ENCODE measurements at places on chromosomes 3 and 15.

- DNase-seq, result no peak
Observed at GRCh38 chr15:48541341-48542278, 103.9 kb downstream of the FBN1 start.

GRCh38 chr3:49013738-49014660, 4.4 kb downstream of the DALRD3 start:
- peak; percentile 54 for DNase-seq

- no peak for DNase-seq
Observed at GRCh38 chr15:99744142-99744541, 10.9 kb upstream of the LYSMD4 start.

GRCh38 chr3:188394623-188395022, 240.7 kb downstream of the LPP start:
- no peak for DNase-seq

DNA sequence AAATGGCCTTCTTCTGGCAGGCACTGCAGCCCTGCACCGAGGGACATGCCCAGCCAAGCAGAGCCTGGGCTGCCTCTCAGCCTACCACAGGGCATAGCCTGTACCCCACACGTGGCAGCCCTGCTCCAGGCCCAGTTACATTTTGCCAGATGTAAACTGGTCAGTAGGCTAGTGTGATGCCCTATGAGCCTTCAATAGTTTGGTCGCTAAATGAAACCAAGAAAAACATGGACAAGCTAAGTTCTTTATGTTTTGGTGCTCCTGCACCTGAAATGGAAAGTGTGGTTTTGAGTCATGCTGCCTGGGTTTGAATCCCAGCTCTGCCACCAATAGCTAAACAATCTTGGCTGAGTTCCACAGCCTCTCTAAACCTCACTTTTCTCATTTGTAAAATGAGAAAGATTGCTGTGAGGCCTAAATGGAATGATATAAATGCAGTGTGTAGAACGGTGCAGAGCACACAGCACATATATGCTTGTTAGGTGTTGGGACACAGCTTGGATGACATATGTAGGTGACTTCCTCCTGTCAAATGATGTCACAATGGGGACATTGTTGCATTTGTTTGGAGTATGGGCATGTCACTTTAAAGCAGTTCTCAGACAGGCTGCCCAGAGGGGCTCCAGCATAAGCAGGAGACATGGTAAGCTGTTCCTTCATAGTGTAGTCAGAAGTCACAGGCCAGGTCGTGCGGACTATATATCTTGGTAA, 57.4 kb downstream of the ZBTB38 start:
- no peak for DNase-seq

DNA sequence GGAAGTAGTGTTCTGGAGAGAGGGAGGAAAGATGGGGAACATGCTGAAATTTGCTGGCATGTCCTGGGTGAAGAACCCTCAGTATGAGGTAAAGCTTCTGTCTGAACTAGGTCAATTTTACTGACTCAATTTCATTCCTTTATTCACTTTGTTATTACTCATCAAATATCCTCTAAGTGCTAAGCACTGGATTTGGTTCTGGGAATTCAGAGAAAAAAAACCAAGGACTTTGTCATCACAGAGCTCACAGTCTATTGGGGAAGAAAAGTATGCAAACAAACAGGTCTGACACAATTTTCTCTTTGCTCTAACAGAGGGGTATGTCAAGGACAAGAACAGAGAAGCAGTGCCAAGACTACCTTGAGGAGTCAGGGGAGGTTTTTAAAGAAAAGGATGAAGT, 68.0 kb downstream of the TFG start:
- no peak for DNase-seq

GRCh38 chr15:83694536-83694935, 40.6 kb downstream of the ADAMTSL3 start:
- DNase-seq, result no peak

DNA sequence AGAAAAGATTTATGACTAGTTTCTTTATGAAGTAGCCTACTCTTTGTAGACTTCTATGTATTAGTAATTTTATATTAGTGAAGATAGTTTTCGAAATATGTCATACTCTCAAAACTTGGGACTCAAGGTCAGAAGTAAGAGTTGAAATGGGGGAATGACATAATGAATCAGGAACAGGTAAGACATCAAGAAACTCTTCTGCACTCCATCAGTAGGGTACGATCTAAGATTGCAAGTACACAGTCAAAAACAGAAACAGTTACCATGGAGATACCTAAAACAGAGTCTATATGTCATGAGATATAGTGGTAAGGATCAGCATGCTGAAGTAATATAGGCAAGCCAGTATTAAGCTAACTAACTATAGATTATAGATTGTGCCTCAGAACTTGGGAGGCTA, 187.0 kb upstream of the MLF1 start:
- DNase-seq, result no peak

GRCh38 chr3:194422188-194422587, 23.1 kb upstream of the GP5 start:
- no peak for DNase-seq

DNA sequence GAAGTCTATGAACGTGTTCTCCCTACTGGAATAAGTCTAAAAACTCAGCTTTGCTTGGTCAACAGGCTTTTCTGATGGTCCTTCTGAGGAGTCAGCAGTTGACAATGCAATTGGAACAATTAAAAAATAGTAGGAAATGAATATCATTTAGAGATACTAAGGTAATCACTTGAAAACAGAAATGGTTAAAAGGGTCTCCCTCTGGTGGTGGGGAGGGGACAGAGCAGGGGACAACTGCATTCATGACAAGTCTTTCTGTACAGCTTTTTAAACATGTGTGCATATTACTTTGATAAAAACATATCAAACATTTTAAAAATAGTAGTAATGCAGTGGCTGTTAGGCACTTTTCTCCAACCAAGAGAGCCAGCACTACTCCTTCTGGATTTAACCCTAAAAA, 119.9 kb upstream of the FHIT start:
- peak; percentile 9 for DNase-seq

DNA sequence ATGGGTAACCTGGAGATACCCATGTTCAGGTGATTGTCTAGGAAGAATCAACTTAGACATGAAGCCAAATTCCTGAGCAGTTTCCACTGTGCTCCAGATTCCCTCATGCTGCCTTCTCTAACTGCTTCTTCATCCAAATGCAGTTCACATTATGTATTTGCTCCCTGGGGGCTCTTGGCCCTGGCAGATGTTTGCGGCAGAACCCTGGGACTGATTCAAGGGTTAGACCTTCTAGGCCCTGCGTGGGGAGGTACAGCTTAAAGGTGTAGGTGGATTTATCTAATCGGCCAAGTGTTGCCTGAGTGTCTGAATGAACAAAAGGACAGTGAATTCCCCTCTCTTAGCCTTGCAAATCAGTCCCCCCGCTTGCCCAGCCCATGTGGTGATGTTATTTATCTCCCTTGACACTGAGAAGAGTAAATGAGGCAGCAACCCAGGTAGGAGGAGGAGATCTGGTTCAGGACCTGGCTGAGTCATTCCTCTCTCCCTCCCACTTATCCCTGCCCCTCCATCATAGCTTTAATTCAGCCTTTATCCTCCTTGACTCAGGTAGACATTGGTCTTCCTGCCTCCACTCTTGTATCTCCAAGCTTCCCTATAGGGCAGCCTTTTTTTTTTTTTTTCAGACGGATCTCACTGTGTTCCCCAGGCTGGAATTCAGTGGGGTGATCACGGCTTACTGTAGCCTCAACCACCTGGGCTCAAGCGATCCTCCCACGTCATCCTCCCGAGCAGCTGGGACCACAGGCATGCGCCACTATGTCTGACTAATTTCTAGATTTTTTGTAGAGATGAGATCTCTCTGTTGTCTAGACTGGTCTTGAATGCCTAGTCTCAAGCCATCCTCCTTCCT, 54.8 kb downstream of the MAGEF1 start:
- peak; percentile 33 for DNase-seq

DNA sequence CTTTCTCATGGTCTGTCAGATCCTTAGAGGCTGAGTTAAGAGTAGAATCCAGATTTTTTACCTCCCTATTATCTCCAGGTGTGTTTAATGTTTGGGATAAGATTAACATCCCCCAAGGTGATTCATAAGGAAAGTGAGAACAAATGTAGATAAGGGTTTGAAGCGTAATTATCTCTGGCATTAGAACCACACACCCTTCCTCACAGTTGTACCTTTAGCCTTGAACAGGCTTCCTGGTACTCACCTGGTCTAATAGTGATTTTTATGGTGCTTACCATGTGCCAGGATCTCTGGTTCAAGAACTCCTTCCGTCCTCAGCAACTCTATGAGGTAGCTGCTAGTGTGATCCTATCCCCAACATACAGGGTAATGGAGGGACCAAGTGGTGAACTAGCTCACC, 27.7 kb downstream of the SEMA6D start:
- DNase-seq, result no peak

- no peak for DNase-seq
Observed at GRCh38 chr15:48710952-48711495, 65.5 kb upstream of the FBN1 start.

GRCh38 chr15:62593681-62594399, 428.8 kb upstream of the C2CD4B start:
- DNase-seq, result no peak

DNA sequence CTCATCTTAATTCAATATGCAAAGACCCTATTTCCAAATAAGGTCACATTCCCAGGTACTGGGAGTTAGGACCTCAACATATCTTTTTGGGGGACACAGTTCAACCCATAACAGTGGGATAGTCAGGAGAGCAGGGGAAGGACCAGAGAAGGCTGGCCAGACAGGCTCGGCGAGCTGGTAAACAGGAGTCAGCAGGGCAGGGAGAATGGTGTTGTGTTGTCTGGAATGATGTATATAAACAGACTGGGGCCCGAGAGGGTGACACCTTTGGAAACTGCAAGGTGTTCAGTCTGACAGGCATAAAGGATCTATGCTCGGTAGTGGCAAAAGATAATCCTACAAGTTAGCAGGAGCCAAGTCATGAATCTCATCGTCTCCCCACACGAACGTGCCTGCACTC, 10.1 kb upstream of the PPP1R2 start:
- DNase-seq, result no peak

GRCh38 chr3:60517134-60517533, 734.1 kb downstream of the FHIT start:
- no peak for DNase-seq

- DNase-seq, result no peak
Observed at GRCh38 chr3:35448681-35449080, 190.6 kb upstream of the ARPP21 start.

DNA sequence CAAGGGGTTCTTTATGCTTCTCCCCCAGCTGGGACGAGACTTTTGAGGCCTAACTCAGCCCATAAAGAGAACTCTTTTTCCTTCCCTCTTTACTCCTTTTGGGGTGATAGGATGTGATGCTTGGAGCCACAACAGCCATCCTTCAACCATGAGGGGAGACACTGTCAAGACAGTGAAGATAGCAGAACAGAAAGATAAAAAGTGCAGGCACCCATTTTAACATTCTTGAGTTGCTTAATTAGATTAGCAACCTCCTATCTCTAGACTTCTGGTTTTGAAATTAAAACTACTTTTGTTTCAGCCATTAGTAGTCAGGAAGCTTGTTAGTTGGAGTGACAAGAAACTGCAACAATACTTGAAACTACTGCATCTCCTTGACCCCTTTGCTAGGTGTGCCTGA, 6.5 kb downstream of the GPR27 start:
- DNase-seq, result no peak

DNA sequence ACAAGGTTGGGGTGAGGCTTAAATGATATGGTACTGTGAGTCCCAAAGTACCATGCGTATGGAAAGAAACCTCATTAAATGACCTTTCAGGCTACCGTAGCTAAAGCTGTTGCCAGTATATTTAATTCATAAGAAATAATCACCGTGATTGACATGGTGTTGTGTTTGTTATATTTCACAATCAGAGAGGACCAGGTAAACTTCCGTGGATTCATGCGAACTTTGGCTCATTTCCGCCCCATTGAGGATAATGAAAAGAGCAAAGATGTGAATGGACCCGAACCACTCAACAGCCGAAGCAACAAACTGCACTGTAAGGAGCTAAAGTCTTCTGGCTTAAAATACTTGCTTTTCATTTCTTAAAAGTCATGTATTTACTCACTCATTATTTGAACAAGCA, 31.5 kb downstream of the CHP1 start:
- no peak for DNase-seq

DNA sequence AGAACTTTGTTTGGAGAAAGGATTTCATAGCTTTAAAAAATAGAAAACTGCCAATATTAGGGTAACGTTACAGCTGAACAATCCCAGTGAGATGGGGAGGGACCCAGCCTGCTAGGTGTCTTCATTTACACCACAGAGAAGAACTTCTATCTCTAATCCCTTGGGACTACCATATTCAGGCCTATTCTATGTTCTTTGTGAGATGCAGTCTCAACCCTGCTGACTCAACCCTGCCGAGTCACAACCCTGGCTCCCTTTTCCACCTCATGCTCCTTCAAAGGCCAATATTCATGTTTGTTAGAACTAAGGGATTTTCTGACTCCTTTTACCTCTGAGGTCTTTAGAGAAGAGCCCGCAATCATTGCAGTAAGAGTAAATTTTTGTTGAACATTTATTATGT, 350.5 kb downstream of the EPHB1 start:
- no peak for DNase-seq

- DNase-seq, result peak; percentile 54
Observed at GRCh38 chr3:42526616-42527367, 24.3 kb downstream of the VIPR1 start.

DNA sequence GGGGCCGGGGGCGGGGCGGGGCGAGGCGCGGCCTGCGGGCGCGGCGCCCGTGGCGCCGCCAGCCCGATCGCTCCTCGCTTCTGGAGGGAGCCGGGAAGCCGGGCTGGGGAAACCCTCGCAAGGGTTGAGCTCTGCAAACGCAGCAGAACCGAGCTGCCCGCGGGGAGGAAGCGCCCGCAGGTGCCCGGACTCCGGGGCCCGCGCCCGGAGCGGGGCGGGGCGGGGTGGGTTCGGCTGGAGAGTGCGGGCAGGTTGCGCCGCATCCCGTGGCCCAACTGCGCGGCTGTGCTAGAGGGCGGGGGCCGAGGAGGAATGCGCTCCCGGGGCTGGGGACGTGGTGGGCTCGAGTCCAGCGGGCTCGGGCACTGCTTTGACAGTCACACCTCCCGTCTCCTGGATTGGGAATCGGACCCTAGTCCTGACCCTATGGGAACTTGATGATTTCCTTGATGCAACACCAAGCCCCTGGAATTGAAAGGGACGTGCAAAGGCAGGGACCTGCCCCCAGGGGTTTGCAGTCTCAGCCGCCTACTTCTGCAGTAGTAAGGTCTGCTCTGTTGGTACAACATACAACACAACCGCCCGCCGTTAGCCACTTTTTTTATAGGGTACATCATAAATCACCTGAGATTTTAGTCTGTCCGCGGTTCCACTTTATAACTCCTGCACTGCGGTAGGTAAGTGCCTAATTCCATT, 34.3 kb downstream of the ZBTB38 start:
- DNase-seq, result peak; percentile 48

All from stimulated activated CD4-positive, alpha-beta T cell treated with anti-CD3 and anti-CD28 coated beads, Interleukin-4, amount 100 ng/mL, for 24 hours (primary cell).